ENCODE measurements at places on chromosomes 2 and 18.
A peak's percentile ranks its signal among the peaks of the same experiment; 100 is the strongest.

- no peak for DNase-seq
Observed at GRCh38 chr2:231483398-231484329, 19.4 kb upstream of the NCL start.

DNA sequence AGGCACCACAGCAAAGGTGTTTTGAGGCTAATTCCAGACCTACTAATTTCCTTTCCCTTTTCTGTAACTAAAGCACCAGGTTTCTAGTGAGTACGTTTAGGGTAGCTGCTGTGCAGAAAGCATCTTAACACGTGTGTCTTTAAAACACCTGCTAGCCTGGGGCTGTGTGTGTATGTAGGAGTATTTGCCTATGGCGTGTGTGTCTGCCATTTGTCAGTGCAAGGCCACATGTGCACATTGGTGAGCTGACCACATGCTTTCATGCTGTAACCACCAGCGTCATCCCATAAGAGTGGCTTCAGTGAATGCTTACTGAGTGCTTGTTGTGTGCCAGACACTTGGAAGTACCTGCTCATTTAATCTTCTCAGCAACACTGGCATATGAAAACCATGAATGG is 241.6 kb downstream of the SEPTIN10 start:
- DNase-seq: no peak

- no peak for DNase-seq
Observed at GRCh38 chr2:236625156-236625690, 55.6 kb downstream of the ACKR3 start.

DNA sequence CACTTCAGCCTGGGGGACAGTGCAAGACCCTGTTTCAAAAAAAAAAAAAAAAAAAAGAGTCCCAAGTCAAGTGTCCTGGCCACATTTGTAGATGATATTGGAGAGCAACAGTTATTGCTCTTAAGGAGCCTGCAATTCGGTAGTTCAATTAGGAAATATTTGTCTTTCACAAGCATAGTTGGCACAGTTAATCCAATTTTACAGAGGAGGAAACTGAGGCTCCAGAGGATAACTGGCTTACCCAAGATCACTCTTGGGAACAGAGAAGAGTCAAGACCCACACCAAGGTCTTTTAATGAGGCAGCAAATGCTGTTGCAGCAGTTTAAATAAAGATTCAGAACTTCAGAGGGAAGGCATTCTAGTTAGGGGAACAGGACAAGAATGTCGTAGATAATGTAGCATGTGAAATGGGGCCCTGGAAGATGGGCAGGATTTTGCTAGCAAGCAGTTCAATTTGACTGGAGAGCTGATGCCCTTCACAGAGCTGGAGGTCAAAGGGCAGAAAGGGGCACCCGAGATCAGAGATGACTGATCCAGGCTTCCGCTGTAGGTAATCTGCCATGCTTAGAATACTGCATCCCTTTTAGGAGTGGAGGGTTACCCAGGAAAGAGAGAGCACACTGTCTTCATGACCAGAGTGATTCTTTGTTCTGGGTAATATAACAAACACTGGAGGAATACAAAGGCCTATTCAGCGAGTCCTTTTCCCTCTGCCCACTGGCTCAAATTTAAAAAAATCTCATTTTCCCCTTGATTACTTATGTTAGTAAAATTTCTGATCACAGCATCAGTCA is 3.0 kb downstream of the NPC1 start:
- DNase-seq: peak; percentile 93

DNA sequence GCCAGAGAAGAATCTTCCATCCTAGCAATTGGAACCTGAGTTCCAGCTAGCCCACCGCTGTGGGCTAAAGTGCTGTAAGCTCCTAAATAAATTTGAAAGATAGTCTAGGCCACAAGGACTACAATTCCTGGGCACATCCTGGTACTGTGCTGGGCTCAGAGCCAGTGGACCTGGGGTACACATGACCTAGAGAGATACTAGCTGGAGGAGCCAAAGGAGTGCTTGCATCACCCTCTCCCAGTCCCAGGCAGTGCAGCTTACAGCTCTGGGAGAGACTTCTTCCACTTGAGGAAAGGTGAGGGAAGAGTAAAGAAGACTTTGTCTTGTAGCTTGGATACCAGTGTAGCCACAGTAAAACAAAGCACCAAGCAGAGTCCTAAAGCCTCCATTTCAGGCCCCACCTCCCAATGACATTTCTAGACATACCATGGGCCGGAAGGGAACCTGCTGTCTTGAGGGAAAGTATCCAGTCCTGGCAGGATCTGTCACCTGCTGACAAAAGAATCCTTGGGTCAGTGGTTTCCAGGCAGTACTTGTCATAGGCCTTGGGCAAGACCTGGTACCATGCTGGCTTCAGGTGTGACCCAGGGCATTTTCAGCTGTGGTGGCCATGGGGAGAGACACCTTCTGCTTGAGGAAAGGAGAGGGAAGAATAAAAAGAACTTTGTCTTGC is 89.5 kb downstream of the TMEM185B start:
- DNase-seq: no peak

DNA sequence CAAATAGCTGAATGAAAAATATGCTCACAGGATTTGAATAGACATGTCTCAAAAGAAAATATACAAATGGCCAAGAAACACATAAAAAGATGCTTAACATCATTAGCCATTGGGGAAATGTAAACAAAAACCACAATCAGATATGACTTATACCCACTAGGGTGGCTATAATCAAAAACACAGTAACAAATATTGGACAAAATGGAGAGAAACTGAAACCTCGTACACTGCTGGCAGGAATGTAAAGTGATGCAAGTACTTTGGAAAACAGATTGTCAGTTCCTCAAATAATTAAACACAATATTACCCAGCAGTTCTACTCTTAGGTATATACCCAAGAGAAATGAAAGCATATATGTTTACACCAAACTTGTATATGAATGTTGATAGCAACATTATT is 213.0 kb downstream of the PHLPP1 start:
- no peak for DNase-seq

- DNase-seq: no peak
Observed at GRCh38 chr2:236608710-236609109, 39.1 kb downstream of the ACKR3 start.

DNA sequence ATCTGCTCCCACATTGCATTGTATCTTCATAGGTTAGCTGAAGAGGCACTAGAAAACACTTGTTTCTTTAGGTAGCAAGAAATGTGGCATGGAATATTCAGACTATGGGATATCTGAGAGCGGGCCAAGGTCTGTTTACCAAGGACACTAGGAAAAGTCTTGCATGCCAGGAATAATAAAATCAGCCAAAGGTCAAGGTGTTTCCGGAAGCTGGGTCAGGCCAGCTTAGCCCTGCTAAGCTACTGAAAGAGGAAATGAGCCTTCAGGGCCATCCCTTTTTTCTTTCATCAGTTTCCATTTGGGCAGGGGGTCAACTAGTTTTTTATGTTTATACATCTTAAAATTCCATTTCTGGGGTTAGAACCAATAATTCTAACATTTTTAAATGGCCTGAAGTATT is 101.1 kb downstream of the DPP4 start:
- DNase-seq: no peak

GRCh38 chr2:20657522-20658235 is 6.8 kb upstream of the HS1BP3 start:
- DNase-seq: no peak

- DNase-seq: no peak
Observed at GRCh38 chr2:43560231-43560547, 35.6 kb downstream of the THADA start.

DNA sequence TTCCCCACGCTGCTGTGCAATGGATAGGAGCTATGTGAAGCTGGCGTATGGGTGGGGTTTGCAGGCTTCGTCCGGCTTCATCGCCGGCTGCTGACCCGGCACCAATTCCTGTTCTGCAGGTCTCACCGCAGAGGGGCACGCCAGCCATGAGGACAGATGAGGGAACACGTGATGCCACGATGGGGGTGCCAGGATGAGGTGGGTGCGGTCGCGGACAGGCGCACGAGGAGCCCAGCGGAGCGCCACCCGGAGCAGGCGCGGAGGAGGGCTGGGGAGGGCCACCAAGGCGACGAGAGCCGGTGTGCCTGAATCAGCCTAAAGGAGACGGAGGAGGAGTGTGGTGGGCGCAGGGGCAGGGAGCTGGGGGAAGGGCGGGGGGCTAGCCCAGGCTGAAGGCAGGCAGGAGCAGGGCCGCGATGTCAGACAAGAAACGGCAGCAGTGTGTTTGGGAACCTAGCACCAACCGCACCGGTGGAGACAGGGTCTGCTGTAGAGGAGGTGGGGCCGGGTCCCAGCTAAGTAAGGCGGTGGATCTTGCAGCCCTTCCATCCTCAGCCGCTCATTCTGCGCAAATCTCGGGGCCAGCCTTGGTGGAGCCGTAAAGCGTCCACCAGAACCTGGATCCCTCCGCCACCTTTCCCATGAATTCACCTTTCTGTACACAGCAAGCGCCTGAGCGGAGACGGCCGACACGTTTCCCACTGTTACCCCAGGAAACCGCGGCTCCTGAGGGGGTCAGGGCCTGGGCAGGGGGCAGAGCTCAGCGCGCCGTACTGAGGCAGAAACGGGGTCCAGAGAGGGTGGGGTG is 17.0 kb upstream of the CD8A start:
- DNase-seq: no peak

- DNase-seq: no peak
Observed at GRCh38 chr18:6412933-6413472, 1.7 kb downstream of the L3MBTL4 start.

GRCh38 chr2:25441353-25441752 is 99.6 kb upstream of the DNMT3A start:
- no peak for DNase-seq

DNA sequence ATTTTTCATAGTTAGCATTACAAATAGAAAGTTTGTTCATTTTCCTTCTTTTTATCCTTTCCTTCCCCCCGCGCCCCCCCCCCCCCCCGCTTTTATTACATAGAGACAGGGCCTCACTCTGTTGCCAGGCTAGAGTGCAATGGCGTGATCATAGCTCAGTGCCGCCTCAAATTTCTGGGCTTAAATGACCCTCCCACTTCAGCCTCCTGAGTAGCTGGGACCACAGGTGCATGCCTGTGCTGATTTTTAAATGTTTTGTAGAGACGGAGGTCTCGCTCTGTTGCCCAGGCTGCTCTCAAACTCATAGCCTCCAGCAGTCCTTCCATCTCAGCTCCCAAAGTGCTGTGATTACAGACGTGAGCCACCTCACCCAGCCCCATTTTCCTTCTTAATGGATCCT is 91.2 kb upstream of the ALPP start:
- DNase-seq: no peak

- DNase-seq: no peak
Observed at GRCh38 chr2:211371465-211371864, 815.1 kb downstream of the CPS1 start.

DNA sequence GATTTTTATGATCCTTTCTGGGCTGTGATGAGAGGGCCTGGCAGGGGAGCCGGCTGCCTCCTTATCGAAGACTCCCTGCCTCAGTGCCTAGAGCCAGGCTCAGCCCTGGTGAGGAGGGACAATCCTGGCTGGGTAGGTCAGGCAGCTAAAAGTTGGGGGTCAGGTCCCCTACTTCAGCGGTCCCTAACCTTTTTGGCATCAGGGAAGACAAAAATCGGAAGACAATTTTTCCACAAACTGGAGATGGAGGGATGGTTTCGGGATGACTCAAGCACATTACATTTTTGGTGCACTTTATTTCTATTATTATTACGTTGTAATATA is 53.1 kb downstream of the HS1BP3 start:
- DNase-seq: no peak

DNA sequence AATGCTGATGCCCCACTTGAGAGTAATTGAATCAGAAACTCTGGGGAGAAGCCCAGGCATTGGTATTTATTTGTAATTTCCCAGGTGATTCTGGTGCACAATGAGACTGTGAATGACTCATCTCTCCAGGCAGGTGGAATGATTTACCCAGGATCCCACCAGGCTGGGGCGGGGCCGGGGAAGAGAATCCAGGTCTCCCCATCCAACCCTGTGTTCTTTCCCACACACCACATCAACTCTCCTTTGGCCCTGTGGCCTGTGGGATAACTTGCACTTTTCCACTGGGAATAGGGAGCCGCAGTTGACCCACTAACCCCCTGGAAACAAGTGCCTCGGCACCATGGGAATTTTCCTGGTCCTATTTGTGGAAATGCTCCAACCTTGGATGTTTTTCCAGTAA is 409.8 kb downstream of the ZNF521 start:
- DNase-seq: no peak

Measured in globus pallidus (tissue), 1 donor.